MG63 (cell line): ENCODE measurements at places on chromosomes 11 and 22. TPM values are rescaled to one million over a fixed set of nuclear protein-coding genes. Genes with fewer than 3 reads are reported as not detected.

DNA sequence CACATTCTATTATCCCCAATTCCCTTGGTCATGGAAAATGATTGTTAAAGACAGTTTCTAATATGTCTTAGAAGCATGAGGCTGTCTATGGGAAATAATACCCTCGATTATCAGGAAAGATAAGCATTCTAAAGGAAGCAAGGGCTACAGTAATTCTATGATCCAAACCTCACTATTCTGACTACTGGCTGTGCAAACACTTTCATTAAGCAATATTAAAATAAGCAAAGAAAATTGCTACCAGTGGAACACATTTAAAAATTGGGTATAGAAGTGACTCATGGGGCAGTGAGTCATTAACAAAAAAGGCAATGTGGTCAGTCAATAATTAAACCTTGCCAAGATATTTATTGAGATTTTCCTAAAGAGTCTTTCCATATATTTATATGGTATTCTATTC lies 1415.2 kb upstream of the TENM4 start:
- DNase-seq = no peak

DNA sequence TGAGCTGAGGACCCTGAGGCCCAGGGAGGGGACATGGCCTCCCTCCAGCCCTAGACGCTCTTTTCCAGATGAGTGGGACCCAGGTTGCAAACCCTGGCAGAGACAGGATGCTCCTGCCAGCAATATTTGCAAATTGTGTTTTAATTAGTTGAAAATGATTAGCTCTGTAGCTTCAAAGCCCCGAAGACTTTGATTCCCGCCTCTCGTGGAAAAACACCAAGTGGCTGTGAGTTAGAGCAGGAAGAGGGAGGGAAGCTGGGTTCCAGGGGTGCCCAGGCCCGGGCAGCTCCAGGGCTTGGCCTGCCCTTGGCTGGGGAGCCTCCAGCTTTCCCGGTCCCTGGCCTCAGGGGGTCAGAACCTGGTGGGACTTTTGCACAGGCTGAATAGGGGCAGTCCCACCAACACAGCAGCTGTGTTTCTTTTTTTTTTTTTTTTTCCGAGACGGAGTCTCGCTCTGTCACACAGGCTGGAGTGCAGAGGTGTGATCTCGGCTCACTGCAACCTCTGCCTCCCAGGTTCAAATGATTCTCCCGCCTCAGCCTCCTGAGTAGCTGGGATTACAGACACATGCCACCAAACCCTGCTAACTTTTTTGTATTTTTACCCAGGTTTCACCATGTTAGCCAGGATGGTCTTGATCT lies 101.6 kb upstream of the RTL6 start:
- DNase-seq = no peak

DNA sequence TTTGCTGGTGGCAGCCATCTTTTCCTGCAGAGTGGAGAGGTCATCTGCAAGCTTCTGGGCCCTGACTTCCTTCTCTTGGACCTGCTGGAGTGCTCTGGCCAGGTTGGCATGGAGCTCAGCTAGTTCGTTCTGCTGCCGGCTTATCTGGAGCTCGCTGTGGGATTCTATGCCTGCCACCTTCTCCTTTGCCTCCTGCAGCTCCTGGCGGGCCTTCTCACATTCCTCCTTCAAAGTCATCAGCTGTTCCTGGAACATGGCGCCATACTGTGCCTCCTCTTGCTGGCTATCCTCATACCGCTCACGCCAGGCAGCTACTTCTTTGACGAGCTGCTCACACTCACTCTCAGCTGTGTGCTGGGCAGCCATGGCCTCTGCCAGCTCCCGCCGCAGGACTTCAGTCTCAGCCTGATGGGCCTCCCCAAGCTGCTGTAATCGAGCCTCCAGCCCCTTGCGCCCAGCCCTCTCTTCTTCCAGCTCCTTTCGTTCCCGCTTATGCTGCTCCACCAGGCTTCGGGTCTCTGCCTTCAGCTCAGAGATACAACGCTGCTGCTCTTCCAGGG lies 16.1 kb downstream of the IL18BP start:
- no peak for DNase-seq

GRCh38 chr22:40024201-40025061 lies 29.7 kb downstream of the FAM83F start:
- peak; percentile 57 for DNase-seq

DNA sequence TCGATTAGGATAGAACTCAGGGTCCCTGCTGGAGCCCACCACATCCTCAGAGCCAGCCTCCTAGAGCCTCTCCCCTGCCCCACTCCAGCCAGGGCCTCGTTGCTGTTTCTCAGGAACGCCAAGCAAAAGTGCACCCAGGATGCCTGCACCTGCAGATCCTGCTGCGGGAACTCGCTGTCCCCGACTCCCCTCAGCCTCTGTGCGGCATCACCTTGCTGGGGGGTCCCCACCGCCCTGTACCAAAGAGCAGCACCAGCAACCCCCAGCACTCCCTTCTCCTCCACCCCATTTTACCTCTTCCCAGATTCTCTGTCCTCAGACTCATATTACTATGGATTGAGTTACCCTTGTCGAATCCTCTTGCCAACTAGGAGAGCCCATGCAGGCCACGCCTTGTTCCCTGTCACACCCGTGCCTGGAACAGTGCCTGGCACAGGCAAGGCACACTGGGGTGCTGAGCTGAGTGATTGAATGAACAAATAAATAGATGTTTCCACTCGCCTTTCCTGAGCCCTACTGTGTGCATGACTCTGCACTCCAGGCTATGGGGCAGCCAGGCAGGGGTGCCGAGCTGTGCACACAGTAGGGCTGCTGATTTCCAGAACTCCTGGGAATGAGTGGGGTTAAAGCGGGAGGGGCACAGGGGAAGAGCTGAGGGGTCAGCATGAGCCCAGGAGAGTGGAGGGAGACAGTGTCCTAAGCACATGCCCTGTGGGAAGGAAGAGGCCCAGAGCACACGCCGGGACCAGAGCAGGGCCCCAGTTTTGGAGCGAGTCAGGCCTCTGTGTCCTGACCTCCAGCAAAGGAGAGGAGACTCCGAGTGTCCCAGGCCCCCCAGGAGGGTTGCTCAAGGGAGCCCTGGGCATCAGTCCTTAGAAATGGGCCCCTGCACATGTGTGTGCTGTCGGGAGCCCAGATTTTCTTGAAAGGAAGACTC lies 44.3 kb downstream of the LINC01488 start:
- no peak for DNase-seq

GRCh38 chr11:44621140-44621681 lies 55.7 kb downstream of the CD82 start:
- peak; percentile 67 for DNase-seq

GRCh38 chr11:110165039-110165925 lies 72.1 kb downstream of the ZC3H12C start:
- no peak for DNase-seq

The DDX6 gene
- 51.6 and 77.3 TPM in 2 replicates for total RNA-seq

DNA sequence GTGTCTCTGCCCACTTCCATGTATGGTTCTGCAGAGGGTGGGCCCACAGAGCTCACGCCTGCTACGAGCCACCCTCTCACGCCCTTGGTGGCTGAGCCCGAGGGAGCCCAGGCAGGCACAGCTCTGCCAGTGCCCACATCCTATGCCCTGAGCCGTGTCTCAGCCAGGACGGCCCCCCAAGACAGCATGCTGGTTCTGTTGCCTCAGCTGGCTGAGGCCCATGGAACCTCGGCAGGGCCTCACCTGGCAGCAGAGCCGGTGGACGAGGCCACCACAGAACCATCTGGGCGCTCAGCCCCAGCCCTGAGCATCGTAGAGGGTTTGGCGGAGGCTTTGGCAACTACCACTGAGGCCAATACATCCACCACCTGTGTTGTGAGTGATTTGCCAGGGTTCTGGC lies 64.0 kb downstream of the OTOG start:
- DNase-seq = no peak

The HTR3A gene
- not detected in 2 replicates for total RNA-seq

The FAM83F gene
- not detected in 2 replicates for total RNA-seq

The MCHR1 gene
- not detected in 2 replicates for total RNA-seq

DNA sequence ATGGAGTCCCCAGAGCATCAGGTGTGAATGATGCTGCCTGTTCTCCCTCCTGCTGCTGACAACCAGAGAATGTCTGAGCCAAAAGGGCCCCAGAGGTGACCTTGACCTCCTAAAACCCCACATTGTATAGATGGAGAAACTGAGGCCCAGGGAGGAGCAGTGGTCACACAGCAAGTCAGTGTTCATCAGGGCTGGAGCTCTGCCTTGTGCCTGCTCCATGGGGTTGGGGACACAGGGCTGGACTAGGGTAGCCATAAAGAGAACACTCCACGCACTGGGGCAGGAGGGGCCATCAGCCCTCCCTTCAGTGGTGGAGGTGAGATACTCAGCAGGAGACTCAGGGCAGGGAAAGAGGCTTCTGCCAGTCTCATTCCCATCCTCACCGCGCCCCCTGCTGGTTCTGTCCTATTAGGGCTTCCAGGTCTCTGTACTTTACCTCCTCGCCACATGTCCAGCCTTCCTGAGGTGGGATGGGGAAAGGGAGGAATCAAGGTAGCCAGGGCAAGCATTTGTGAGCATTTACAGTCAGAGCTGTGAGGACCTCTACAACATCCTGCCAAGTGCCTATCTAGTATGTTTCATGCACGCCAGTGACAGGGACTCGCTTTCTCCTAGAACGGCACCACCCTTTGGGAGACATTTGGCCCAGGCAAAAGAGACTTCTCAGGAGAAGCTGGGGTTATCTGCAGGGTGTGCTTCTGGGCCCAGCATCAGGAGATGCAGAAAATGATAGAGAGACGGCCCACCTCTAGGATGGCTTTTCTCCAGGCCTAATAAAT lies 43.2 kb downstream of the NEU3 start:
- DNase-seq = peak; percentile 40

- peak; percentile 3 for DNase-seq
Measured at GRCh38 chr11:104254347-104254746, 90.4 kb upstream of the PDGFD start.

DNA sequence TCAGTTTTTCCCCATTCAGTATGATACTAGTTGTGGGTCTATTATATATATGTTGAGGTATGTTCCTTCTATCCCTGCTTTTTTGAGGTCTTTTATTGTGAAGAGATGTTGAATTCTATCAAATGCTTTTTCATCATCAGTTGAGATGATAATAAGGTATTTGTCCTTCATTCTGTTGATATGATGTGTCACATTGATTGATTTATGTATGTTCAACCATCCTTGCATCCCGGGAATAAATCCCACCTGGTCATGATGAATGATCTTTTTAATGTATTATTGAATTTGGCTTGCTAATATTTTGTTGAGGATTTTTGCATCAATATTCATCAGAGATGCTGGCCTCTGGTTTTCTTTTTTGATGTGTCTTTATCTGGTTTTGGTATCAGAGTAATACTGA lies 26.0 kb downstream of the ENDOD1 start:
- no peak for DNase-seq

- DNase-seq = no peak
Measured at GRCh38 chr11:84790849-84791427, 836.2 kb downstream of the DLG2 start.

DNA sequence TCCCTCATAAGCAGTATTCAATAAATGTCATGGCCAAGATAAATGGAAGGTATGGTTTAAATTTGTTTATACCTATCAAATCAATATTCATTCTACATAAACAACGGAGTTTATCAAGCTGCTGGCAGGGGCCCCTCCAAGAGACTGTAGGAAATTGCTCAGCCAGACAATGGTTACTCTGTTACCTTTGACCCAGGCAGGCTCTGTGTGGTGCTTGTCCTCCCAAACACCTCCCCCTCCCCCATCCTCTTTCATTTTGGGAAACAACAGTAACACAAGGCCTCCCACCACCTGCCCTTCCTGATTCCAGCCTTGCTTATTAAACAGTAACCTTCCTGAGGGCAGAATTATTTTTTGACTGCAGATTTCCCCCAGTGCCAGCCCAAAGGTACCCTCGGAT lies 10.5 kb upstream of the ZBTB16 start:
- no peak for DNase-seq

DNA sequence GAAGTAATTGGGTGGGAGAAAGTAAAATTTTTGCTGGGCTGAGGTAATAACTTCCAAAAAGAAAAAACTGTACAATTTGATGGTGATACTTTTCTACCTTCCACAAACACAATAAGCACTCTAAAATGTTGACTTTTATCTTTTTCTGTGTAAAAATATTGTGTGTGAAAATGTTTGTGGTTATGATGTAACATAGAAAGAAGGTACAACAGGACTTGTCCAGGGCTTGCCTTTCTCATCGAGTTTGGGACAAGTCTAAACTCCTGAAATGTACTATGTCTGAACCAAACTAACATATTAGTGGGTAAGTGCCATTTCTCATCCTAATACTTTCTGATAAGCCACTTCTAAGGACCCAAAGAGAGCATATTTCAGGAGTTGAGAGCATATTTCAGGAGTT lies 174.2 kb upstream of the PDGFD start:
- DNase-seq = no peak

The FAM168A gene
- 10.7 and 15.3 TPM in 2 replicates for total RNA-seq

- DNase-seq = no peak
Measured at GRCh38 chr11:14041040-14041439, 78.5 kb downstream of the SPON1 start.

DNA sequence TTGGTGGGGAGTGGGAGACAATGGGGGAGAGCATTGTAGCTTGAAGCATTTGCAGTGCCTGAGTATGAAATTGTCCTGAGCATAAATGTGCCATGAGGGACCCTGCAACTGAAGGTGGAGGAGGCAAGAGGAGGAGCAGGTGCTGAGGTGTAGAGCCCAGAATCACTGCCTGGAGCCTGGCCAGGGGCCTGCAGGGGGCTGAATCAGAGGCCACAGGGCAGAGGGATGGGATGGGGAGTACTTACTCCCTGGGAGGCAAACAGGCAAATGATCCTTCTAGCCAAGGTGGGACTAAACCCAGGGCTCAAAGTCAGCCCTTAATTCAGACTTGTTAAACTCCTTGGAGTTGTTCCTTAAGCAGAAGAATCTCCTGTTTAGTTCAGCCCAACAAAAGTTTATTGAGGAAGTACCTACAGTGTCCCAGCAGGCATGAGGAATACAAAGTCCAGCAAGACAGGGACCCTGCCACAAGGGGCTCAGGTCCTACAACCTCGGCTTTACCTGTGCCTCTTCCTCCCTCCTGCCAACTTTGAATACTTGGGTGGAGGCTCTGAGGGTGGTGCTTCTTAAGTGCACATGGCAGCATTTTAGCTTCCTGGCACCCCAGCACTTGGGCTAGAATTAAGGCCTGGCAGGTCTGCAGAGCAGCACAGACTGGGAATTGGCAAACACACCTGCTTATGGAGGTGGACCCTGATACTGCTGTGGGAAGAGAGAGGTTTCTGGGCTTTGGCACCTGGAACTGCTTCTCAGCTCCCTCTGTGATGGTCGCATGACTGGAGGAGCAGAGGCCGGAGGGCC lies 20.0 kb downstream of the MICAL2 start:
- DNase-seq = no peak
